ENCODE measurements at places on chromosomes 3 and 15.

- DNase-seq = no peak
These were observed 48.1 kb upstream of the PLCL2 start for GRCh38 chr3:16836505-16837237.

DNA sequence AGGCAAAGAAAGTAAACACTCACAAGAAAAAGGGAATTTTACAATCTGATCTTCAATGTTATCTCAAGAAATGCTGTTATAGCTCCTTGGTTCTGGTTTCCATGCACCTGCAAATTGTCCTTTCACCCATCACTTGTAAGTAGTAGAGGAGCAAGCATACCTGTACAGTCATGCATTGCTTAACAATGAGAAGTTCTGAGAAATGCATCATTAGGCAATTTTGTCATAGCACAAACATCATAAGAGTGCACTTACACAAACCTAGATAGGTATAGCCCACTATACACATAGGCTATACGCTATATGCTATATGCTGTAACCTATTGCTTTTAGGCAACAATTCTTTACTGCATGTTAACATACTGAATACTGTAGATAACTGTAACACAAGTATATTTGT lies 672.3 kb downstream of the FHIT start:
- no peak for DNase-seq

DNA sequence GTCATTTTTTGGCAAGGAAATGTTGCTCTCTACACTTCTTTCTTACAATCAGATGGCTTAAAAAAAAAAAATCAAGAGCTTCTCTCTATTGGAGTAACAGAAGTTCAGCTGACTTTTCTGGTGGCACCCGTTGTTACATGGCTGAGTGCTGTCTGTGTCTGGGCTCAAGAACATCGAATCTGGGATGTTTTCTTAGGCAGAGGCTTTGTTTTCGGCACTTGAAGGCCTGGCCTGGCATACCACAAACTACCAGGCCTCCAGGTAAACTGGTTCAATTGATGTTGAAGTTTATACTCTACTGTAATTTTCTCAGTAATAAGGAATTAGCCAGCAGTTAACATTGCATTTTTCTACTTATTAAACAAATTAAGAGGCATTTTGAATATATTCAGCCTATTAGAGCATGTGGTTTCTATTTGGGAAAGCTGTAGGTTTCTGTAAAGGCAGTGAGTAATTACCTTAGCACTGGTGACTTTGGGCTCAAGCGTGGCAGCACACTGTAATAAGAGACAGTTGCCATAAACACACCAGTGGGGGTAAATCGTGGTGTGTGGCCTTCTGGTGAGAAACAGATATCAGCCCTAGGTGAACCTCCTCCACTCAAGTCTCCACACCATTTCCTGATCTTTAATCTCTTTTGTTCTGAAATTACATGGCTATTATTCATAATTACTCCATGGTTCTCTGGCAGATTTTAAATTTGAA lies 544.7 kb downstream of the MECOM start:
- DNase-seq = no peak

- DNase-seq = no peak
These were observed 499.6 kb upstream of the KCNMB2 start for GRCh38 chr3:178036451-178037144.

GRCh38 chr3:71752831-71753700 lies 589 bp upstream of the GPR27 start:
- no peak for DNase-seq

GRCh38 chr15:93716615-93717231 lies 514.6 kb upstream of the MCTP2 start:
- DNase-seq = no peak

- DNase-seq = no peak
These were observed 89.8 kb upstream of the IGSF10 start for GRCh38 chr3:151550642-151551041.

DNA sequence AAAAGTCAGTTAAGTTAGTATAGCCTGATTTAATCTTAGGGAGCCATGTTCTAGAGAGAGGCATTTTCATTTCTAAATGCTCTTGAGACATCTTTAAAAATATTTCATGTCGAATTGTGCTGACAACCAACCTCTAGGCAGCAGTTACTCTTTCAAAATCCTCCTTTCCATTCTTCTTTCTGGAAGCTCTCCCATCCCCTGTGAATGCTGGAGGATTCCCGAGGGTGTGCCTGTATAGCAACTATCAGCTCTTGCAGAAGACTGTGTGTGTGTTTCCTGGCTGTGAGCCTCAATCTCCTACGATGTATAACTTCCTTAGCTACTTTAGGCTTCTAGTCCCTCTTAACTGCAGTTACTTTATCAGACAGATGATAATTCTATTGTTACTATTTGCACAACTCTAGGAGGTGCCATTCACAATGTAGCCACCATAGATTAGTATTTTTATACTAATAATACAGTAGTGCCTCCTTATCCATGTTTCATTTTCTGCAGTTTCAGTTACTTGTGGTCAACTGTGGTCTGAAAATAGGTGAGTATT lies 250.3 kb downstream of the EDEM1 start:
- DNase-seq = no peak

- DNase-seq = no peak
These were observed 50.3 kb downstream of the CHSY1 start for GRCh38 chr15:101201411-101202174.

- no peak for DNase-seq
These were observed 90.7 kb downstream of the IMPG2 start for GRCh38 chr3:101229681-101230080.

DNA sequence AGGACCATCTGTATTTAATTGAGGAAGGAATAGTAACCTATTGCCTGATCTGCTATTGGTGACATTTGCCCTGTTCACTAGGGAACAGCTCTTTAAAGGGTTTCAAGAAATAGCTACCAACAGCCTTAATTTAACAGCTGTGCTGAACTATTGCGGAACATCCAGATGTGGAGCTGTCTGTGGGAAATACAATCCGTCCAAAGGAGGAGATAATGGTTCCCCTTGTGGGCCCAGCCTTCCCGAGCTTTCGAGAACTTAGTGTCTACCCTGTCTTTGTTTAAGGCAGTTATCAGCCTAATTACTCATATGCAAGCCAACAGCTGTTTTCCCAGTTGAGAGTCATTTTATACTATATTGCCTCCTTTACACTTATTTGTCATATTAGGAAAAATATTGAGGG lies 398.6 kb downstream of the WDR72 start:
- no peak for DNase-seq

DNA sequence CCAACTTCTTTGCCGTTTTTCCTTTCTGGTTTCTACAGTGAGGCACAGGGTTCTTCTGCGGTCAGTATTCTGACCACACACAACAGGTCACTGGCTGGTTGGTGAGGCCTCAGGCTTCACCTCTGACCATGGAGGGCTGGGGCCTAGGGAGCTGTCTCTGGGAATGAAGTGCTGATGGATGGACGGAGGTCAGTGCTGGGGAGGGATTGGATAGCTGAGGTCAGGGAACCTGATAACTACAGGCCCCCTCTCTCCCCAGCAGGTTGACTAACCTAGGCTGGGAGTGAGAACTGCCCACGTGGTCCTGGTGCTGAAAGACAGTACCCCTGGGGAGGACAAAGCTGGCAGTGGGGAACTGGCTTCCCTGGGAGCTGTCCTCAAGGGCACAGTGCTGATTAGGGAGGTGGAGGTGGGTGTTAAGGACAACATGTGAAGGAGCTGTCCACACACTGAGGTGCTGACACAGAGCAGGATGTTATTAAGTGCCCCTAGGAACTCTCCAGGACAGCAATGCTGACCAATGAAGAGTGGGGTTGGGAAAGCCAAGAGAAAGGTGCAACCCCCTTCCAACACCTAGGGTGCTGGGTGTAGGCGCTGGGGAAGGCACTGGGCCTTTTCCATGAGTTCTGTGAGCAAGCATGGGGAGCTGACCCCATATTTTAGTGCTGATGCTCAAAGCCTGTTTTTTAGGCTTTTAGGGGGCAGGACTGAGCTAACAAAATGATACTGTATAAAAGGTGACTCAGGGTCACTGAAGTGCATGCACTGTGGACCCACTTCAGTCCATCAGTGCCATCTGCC lies 45.2 kb downstream of the ATP2B2 start:
- peak; percentile 47 for DNase-seq

DNA sequence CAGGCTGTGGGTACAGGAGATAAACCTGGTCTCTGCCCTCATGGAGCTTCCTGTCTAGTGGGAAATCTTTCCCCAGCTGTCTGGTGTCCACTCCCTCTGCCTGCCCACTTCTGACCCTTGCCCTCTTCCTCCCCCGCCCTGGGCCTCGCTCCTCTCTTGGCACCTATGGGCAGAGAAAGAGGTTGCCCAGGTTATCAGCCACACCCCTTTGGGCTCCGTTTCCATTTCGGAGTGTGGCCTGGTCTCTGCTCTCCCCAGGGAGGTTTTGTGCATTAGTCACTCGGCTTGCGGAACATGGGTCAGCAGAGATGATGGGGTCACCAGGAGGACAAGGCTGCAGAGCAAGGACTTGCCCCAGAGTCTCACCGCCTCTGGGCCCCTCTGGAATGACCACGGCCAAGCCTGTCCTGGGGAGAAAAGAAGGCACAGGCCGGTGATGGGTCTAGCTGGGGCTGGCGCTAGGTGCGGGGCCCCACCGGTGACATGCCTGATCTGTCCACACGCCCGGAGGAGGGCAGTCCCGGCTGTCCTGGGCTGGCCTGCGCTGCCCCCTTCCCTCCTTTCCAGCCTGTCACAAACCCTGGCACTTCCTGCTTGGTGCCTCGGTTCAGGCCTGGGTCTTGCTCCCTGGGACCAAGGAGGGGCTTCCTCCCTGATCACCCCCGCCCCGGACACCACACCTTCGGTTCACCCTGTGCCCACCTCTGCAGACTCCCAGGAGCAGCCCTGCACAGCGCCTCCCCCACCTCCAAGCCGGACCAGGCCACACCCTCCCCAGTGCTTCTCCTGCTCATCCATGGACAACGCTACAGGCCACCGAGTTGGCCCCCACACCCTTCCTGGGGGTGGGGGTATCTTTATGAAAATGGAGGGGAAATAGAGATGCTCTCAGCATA lies 35.6 kb upstream of the MUC4 start:
- DNase-seq = no peak

DNA sequence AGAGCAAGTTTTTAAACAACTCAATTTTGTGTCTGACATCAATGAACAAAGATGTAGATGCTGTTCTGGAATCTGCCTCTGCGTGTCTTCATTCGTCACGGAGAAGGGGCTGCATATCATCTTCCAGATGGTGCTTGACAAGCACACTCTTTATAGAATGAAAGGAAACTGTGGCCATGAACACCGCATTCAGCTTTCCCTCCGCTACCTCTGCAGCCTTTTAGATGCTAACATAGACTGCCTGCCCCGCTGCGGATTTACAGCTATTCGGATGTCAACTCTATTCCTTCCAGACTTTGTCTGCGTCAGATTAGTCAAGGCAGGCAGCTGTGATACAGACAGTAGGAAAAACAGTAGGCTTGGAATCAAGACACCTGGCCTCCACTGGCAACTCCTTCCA lies 232.9 kb downstream of the TJP1 start:
- DNase-seq = no peak

- peak; percentile 42 for DNase-seq
These were observed 233.2 kb downstream of the FGF12 start for GRCh38 chr3:192494174-192494573.

DNA sequence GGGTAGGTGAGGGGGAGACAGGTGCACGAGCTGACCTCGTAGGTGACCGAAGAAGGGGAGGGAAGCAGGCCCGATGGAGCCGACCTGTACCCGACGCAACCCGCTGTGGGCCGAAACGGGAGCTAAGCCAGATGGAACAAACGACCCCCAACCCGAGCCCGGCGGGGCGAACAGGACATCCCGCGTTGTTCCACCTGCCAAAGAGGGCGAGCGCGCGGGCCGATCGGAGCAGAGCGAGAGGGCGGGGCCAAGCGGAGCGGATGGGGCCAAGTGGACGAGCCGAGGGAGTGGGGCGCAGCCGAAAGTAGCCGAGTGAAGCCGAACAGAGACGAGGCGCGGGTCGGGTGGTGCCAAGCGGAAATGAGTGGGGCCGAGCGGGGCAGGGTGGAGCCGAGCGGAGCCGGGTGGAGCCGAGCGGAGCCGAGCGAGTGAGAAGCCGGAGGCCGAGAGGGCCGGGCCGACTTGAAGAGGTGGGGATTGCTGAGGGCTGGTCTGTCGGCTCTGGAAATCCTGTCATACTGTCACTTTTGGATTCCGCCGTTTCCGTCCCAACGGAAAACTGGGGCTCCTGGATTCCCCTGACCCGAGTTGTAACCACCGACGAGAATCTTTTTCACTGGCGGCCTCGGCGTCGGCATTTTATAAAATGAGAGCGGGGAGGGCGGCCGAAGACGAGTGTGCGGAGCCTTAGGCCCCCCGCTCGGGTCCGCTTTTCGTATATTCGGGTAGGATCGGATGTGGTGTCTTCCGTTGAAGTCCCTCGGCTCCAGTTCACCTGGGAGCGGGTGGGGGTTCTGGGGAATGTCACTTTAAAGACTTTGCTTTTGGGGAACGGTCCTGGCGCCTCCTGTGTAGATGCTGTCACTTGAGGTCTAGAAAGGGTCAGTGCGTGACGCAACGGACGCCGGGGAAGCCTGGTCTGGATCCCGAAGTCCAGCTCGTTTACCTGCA lies 15.6 kb upstream of the WNT7A start:
- DNase-seq = peak; percentile 86

DNA sequence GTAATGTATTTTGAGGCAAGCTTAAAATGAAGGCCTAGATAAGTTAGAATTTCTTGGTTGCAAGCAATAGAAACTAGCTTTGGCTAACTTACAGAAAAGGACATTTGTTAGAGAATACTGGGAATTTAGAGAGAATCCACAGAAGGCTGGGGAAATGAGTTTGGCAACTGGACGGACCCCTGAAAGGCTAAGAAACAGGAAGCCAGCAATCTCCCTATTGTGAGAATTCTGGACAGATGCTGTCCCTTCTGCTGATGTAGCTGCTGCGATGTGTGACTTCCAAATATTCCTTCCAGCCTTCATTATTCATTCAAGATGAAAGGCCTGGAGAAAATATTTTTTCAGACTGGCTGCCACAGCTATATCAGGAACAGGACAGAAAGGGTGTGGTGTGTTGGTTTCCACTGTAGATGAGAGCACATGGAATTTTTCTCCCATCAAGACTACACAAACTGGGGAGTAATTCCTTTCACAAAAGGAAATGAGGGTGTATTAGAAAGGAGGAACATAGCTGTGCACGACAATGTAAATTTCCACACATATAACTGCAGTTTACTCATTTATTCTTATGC lies 213.5 kb downstream of the CPNE4 start:
- DNase-seq = no peak

GRCh38 chr15:98692213-98692612 lies 43.9 kb downstream of the IGF1R start:
- DNase-seq = no peak
